ENCODE measurements at places on chromosomes 12 and 14. TPM values are rescaled to one million over a fixed set of nuclear protein-coding genes. Genes with fewer than 3 reads are reported as not detected.
A peak's percentile ranks its signal among the peaks of the same experiment; 100 is the strongest.

Gene CARMIL3
- 0.88 TPM for total RNA-seq

- no peak for DNase-seq
Measured at GRCh38 chr12:87513536-87514280, 515.5 kb downstream of the C12orf50 start.

GRCh38 chr14:93115821-93116675 lies at the start of gene ITPK1:
Gene ITPK1, minus strand, starts transcription at chr14:93115925. Its CDS starts 762 bp downstream, at chr14:93115163.
- DNase-seq = peak; percentile 50

Gene GLT8D2
- total RNA-seq = not detected

- DNase-seq = no peak
Measured at GRCh38 chr12:9383585-9383984, 175.4 kb upstream of the PZP start.

Gene MDM1
- 19.0 TPM for total RNA-seq

Gene RD3L
- not detected for total RNA-seq

- no peak for DNase-seq
Measured at GRCh38 chr12:113298861-113299545, 35.9 kb downstream of the SLC8B1 start.
